ENCODE measurements at places on chromosomes 4 and X. TPM values are rescaled to one million over a fixed set of nuclear protein-coding genes. Genes with fewer than 3 reads are reported as not detected.
A peak's percentile ranks its signal among the peaks of the same experiment; 100 is the strongest.

GRCh38 chr4:175758050-175759024 lies 53.7 kb downstream of the GPM6A start:
- DNase-seq = no peak

- DNase-seq = no peak
Observed at GRCh38 chrX:85903692-85904471, 143.5 kb downstream of the CHM start.

DNA sequence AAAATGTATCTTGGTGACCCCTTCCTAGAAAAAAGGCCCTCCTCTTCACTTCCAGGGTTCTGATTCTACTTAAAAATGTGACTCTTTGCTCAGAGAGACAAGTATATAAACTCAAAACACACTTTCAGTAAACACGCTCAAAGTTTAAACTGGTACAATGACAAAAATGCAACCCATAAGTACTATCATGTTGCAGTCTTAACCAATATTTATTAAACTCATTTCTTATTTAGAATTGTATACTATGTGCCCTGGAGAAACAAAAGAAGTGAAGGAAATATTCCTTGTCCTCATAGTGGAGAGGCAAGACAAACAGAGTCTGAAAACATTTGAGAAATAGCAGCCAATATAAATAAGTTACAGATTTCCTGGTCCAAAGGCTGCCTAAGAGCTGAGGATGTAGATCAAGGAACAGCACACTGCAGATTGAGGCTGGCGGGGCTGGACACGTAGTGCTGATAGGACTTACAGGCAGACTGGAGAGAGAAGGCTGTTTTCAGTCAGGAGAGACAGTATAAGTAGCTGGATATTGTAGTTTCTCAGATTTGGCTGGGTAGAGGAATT lies 39.1 kb upstream of the ANXA3 start:
- DNase-seq = no peak

DNA sequence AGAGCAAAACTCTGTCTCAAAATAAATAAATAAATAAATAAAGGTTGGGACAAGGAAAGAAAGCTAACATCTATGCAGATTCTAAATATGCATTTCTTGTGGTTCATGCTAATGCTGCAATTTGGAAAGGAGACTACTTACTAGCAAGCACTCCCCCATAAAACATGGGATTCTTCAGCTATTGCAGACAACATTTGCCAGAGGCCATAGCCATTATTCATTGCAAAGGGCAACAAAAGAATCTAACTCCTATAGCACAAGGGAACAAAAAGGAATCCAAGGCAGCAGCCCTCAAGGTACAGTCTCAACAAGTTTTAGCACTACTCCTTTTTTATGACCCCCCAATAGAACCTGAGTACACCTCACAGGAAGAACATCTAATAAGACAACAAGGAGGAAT lies 8.0 kb upstream of the HERC5 start:
- DNase-seq = no peak

DNA sequence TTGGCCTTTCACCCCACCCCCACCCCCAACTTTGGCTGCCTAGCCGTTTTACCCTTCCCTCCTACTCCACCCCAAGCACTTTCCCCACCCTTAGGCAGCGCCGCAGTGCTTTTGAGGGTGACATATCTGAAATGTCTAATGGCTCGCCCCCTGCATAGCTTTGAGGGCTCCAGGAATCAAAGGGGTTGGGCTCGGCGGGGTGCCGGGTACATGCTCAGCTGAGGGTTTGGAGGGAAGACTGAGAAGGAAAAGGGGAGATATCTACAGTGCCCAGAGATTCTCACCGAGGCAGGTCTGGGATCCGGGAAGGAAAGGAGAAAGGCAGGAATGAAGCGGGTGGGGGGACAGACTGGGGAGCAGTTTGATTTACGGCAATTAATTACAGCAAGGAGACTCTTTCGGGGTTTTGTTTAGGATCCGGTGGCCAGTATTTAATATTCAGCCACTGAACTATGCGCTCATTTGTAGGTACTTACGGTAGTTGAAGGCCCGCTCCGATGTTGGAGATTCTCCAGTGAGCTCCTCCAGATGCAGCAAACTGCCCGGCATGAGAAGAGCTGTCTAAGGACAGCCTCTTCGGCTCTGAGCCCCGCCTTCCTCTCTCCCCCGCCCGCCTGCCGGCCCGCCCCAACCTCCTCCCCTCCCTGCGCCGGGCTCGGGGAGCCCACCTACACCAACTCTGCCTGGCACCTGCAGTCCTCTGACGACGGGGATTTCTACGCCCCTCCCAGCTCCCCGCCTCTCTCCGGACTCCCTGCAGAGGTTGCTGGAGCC lies at the start of gene IGSF1:
IGSF1 (minus strand) TSS at position 569 of the 774 bp plus-strand sequence. CDS start 2,632 bp downstream, outside the sequence.
- no peak for DNase-seq

GRCh38 chrX:68438575-68438974 lies 5.3 kb upstream of the OPHN1 start:
- DNase-seq = peak; percentile 48

- no peak for DNase-seq
Observed at GRCh38 chr4:180636696-180637404, 1606.4 kb upstream of the TENM3 start.

DNA sequence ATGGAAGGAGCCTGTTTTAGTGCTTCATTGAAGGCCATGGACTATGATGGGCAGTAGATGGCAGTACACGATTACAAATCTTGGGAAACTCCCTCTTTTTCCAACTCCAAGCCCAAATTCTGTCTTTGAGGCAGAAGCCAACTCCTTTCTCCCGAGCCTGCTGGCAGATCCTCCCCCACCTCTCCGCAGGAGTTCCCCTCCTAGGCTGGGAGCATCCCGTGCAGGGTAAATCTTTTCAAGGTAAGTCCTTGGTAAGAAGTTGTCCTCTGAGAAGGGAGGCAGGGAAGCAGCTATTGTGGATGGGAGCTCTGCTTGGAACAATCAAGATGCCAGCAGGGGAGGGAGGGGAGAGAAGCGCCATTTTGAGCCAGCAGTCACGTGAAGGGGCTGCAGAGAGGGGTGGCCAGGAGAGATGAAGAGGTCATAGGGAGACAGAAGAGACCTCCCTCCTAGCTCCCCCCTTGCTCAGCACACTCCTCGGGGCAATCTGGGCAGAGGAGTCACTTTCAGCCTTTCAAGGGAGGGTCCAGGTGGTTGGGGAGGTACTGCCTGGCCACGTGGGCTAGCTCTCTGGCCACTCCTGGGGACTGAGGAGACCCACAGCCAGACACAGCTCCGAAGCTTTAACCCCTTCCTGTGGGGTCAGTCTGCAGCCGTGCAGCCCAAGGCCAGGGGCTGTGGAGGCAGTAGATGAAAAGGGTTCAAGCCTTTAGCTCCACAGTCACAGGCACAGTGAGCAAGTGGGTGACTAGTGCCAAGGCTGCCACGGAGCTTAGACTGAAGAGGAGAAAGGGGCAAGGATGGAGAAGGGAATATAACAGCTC lies 9.6 kb downstream of the CC2D2A start:
- DNase-seq = peak; percentile 25

GRCh38 chrX:275476-275966 lies 5.7 kb upstream of the PLCXD1 start:
- DNase-seq = no peak

DNA sequence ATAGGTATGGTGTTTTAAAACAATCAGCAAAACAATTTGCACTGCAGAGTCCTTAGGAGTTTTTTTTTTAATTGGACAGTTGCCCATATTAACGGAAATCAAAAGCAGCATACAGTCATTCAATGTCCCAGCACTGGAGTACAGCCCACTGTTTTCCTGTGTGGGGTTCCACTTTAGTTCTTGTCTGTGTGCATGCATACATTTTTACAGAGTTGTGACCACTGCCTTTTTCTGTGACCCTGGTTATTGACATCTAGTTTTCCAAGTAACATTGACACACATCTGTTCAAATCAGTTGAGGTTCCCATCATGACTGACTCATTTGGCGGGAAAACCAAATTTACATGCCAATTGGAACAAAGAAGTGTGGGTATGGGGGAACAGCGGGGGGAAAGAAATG lies 83.3 kb downstream of the HPRT1 start:
- DNase-seq = no peak

DNA sequence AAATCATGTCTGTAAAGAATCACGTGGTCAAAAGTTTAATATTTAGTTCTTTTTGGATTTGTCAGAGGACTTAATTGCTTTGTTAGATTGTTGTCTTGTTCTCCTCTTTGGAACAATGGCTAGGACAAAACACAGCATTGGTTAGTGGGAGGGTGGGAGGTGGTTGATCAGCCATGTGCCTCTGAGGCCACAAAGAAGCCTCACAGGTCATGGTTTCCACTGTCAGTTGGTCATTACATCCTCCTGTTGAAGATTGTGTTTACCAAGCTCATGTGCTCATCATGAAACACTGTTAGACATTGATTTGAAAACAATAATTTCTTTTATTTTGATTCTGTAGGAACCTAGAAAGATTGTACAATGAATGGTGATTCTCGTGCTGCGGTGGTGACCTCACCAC lies 31.9 kb downstream of the ADD1 start:
- no peak for DNase-seq

DNA sequence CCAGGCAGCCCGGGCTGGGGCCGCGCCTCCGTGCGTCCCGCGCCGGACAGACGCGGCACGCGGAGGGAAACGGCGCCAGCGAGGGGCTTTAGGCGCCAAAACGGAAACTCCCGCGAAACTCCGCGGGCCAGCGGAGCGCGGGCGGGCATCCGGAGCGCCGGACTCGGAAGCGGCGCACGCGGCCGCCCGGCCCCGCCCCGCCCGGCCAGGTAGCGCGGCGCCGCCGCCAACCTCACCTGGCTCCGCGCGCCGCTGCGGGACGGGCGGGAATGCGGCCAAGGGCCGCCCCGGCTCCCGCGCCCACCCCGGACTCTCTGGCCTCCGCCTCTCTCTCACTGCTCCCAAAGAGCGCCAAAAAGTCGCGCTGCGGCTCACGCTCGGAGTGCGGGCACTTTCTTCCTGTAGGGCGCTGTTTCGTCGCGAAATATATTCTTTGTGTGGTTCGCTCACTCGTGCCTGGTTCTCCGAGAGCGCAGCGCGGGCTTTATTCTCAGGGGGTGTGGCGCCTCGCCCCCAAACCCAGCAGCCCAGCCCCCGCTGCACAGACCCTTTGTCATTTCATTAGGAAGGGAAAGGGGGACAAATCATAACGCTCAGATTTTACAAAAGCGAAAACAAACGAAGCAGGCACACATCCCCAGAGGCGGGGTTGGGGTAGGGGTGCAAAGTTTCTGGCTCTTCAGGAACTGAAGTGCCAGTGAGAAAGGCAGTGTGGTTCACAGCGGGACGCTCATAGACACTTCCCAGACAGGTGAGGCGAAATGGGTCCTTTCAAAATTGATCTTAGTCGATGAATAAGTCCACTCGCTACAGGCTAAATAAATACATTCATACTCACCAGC lies 961 bp upstream of the MBNL3 start:
- no peak for DNase-seq

- no peak for DNase-seq
Observed at GRCh38 chr4:162497564-162498167, 333.9 kb upstream of the FSTL5 start.

DNA sequence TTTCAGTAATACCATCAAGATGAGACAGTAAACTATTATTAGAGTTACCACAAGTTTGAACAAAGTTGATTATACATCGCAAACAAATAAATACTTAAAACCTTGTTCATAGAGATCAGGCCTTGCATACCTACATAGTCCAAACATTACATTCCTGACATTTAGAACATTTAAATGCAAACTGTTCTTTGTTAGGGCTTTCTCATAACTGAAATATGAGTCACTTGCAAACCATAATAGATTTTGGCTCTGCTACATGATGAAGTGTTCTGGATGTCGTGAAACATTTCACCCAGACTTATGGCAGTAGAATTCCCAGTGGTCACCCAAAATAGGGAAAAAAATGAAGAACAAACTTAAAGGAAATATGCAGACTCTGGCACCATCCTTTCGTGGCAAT lies 75.0 kb downstream of the FAT4 start:
- DNase-seq = no peak

- DNase-seq = no peak
Observed at GRCh38 chr4:1808396-1808795, 15.3 kb downstream of the FGFR3 start.

GRCh38 chrX:136047969-136048368 lies 62.7 kb downstream of the SLC9A6 start:
- DNase-seq = no peak

DNA sequence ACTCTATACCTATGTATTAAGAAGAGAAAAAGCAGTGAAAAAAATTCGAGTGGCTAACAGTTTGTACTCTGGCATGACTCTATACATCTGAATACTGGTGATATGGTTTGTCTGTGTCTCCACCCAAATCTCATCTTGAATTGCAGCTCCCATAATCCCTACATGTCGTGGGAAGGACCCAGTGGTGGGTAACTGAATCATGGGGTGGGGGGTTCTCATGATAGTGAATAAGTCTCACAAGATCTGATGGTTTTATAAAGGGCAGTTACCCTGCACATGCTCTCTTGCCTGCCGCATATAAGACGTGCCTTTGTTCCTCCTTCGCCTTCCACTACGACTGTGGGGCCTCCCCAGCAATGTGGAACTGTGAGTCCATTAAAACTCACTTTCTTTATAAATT lies 70.4 kb downstream of the LRBA start:
- DNase-seq = no peak

GRCh38 chr4:73817341-73817740 lies 19.1 kb upstream of the CXCL6 start:
- no peak for DNase-seq

- no peak for DNase-seq
Observed at GRCh38 chr4:519203-519651, 20.2 kb downstream of the PIGG start.

DNA sequence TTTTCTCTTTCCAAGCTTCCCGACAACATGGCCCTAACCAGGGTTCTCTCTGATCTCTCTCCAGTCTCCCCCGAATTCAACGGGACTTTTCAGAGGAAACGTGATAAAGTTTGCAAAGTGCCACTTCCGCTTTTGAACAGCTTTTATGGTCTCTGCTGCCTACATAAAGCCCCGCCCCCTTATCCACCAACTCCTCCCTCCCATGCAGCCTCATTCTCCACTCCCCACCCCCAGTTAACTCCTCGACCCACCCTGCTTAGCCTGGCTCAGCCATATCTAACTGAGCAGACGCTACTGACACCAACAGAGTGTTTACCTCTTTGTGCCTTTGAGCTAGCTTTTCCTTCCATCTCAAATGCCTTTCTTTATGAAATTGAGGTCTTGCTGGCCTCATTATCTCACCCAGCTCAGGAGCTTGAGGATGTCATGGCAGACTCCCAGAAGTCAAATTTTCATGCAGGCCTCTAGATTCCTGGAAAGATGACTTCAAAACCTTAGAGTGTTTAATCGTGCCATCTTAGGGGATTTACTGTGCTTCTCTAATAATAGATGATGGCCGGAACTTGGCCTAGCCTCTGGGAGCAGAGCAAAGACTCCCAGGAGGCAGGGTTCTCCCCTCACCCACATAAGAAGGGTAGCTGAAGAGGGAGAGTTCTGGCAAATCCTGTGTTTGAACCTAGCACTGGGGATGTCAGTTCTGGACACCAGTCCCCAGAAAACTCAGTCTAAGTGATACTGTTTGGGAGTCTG lies 606.0 kb downstream of the BCOR start:
- DNase-seq = no peak

GRCh38 chr4:151801547-151802516 lies 41.0 kb upstream of the GATB start:
- DNase-seq = no peak

- DNase-seq = no peak
Observed at GRCh38 chr4:94516067-94516466, 64.3 kb downstream of the PDLIM5 start.

- no peak for DNase-seq
Observed at GRCh38 chrX:100449696-100450608, 39.9 kb upstream of the PCDH19 start.

NRK gene
- 2.6 TPM for total RNA-seq

CSAG2 gene
- not detected for total RNA-seq

SNCA gene
- 15.4 TPM for total RNA-seq

SH3RF1 gene
- 37.0 TPM for total RNA-seq

NUDT10 gene
- total RNA-seq = 1.3 TPM

SRPX gene
- 415 TPM for total RNA-seq

AKAP14 gene
- total RNA-seq = not detected

Data from breast epithelium (tissue), 4 donors.